Activated CD4-positive, alpha-beta memory T cell treated with anti-CD3 and anti-CD28 coated beads for 36 hours (primary cell): ENCODE measurements at places on chromosomes 7 and 10. TPM values are rescaled to one million over a fixed set of nuclear protein-coding genes. Genes with fewer than 3 reads are reported as not detected.

DNA sequence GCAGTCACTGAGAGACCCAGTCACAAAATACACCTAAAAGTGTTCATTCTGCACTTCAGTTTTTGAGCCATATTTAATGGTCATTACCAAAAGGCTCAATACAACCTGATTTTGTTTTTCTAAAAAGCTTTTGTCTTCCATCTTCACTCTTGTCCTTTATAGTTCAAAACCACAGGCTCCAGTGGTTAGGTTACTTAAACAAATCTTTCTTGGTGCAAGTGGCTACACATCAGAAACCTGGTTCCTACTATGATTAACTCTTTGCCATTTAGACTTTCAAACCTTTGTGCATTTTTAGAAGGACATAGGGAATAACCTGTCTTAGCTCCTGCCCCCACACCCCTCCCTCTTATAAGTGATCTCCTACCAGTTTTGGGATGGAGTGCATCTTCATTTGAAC, 135.8 kb downstream of the STRA8 start:
- no peaks in the 10 kb centered on the region for H3K27me3 ChIP-seq
- H3K4me3 ChIP-seq: no peak overlapping the region
- peaks cover 2% of the 10 kb centered on the region for H3K36me3 ChIP-seq
- no peak for DNase-seq
- H3K4me1 ChIP-seq: peaks cover 15% of the 10 kb centered on the region

The ACADSB gene
- total RNA-seq: 25.1 TPM

The DKK1 gene
- not detected for total RNA-seq

DNA sequence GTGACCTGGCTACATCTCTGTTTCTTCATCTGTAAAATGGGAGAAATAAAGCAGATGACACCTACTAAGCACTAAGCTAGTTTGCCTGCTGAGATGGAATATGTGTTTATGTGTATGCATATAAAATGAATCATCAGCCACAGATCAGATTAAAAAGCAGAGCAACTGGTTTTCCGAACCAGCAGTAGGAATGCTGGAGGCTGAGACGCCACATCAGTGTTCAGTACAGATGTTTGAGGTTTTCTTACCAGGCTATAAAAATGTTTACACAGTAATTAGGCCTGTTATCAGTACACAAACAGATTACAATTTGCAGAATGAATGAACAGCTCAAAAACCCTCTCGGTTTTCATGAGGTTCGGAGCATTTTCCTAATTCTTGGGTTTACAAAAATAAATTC, 85.8 kb downstream of the CALN1 start:
- H3K27me3 ChIP-seq: no peaks in the 10 kb centered on the region
- no peak overlapping the region for H3K27ac ChIP-seq
- H3K4me3 ChIP-seq: no peak overlapping the region

GRCh38 chr10:73854310-73854709, 20.0 kb downstream of the CAMK2G start:
- peak overlapping the region; percentile 4 for H3K27ac ChIP-seq
- H3K36me3 ChIP-seq: peaks cover 9% of the 10 kb centered on the region
- no peak overlapping the region for H3K4me3 ChIP-seq
- no peak for DNase-seq
- H3K4me1 ChIP-seq: peaks cover 38% of the 10 kb centered on the region
- H3K27me3 ChIP-seq: no peaks in the 10 kb centered on the region

The CCDC3 gene
- total RNA-seq: 0.34 TPM

GRCh38 chr7:142685877-142686508, 63.3 kb upstream of the PRSS1 start:
- no peak overlapping the region for H3K4me3 ChIP-seq
- peaks cover 38% of the 10 kb centered on the region for H3K4me1 ChIP-seq
- H3K27me3 ChIP-seq: no peaks in the 10 kb centered on the region
- H3K36me3 ChIP-seq: no peaks in the 10 kb centered on the region
- peak; percentile 9 for DNase-seq
- peak overlapping the region; percentile 28 for H3K27ac ChIP-seq

The TWIST1 gene
- total RNA-seq: 4.6 TPM

The MOGAT3 gene
- not detected for total RNA-seq

The HOXA5 gene
- not detected for total RNA-seq

The ANKRD7 gene
- total RNA-seq: not detected

The OPALIN gene
- not detected for total RNA-seq
